Lung microvascular endothelial cell (primary cell): ENCODE measurements at places on chromosomes 1 and 21.

DNA sequence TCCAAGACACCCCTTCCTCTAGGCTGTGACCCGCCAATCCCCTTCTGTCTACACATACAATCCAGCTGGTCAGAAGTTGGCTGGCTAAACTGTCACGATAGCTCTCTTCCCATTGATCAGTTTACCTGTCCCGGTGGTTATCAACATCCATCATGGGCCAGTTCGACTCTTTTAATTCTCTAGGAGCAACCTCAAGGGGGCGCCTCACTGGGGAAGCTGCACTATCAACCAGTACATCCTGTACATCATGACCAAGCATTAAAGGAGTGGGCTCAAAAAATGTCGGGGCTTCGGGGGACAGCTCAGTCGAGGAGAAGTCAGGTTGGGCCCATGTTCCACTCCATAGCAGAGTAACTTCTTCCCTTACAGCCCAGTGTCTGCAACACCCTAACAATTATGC is 53.2 kb upstream of the B3GALNT2 start:
- no peak for DNase-seq

- peak; percentile 55 for DNase-seq
These were observed 131.6 kb downstream of the LHX8 start for GRCh38 chr1:75265792-75266191.

DNA sequence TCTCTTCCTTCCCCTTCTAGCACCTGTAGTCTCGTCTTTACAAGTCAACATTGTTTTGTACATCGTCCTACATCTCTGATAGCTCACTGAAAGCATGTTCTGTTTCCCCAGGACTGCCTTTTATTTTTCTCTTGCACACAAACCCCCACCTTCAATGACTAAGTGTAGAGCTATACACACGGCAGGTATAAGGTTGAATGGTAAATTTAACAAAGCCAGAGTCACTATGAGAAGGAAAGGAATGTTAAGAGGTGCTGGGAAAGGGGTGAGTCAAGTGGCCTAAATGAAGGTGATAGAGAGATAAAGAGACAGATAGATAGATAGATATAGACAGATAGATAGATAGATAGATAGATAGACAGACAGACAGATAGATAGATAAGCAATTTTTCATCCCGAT is 134.3 kb upstream of the ATP1B1 start:
- DNase-seq: no peak

DNA sequence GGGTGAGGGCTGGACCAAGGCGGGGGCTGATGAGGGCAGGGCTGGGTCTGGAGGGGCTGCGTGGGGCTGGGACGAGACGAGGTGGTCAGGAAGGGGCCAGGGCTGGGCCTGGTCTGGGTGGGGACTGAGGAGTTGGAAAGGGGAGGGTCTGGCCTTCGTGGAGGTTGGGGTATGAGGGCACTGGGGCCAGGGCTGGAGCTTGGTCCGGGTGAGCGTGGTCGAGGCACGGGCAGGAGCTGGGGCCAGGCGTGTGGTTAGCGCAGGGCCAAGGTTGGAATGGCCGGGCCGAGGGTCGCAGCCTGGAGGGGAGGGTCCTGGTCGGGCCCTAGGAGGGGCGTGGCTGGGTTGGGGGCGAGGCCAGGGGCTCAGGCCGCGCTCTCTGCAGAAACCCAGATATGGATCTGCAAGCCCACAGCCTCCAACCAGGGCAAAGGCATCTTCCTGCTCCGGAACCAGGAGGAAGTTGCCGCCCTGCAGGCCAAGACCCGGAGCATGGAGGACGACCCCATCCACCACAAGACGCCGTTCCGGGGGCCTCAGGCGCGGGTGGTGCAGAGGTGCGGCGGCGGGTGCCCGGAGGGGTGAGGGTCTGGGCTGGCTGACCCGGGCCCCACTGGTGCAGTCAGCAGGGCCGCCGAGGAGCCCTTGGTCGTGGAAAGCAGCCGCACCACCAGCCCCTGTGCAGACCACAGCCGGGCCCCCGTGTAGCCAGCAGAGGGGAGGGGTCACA is 9.0 kb downstream of the TTLL10 start:
- no peak for DNase-seq

DNA sequence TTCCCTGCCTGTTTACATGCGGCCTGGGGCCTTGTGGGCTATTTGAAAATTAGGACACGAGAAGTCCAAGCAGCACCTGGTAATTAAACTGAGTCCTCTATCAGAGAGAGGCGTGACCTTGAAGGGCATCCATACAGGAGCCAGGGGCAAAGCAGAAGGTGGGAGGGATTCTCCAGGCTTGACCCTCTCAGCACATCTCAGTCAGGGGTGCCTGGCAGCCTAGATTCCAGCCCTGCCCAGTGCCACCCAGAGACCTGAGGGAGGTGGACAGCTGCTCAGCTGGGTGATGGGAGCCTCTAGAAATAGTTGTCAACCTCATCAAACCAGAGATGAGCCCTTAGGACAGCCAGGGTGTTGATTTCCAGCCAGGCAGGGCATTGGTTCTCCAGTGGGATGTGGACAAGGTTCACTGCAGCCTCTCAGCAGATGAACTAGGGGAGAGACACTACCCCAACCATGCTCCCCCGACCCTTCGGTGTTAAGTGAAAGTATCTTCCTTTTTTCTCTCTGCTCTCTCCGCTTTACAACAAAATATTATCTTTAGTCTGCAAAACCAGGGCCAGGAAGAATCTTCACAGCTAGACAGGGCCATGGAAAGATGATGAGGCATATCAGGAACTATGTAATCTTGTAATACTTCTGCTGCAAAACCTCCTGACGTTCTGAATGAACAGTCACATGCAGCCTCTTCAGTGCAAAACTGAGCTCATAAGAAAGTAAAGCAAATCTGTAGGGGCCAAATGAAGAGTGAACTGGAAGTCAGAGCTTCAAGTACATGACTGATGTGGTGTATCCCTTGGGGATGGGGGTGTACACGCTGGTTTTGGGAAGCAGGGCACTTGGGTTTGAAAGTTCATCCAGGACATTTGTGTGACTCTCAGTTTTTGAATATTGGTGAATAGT is 35.9 kb upstream of the ATP5PO start:
- no peak for DNase-seq

GRCh38 chr1:203379825-203380224 is 28.9 kb upstream of the FMOD start:
- no peak for DNase-seq

- peak; percentile 51 for DNase-seq
These were observed 664 bp downstream of the BACE2 start for GRCh38 chr21:41168391-41169257.

GRCh38 chr21:41152147-41152546 is 15.8 kb upstream of the BACE2 start:
- DNase-seq: peak; percentile 47

DNA sequence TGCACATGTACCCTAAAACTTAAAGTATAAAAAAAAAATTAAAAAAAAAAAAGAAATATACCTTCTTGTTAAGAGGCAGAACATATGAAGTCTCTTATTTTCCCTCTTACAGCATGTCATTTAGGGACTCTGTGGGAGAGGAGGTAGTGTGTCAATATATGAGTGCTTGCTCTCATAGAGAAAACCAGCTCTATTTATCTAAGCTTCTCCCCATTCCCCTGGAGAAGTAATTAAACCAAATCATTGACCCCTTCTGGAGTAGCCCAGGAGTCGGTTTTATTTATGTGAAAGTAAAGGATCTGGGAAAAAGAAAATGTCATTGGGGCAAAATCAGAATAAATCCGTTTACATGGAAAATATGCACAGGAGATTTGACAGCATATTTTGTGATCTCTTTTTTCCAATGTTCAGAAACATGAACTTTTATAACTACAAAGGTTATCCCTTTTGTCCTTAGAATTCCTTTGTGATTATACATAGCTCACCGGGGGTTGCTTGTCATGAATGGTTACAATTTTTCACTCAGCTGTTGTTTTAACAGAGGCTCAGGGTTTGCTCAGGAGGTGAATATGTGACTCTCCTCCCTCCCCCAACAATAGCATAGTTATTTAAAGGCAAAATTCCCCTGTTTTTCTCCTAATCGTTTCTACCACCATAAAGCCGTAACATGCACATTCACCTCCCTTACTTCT is 114.5 kb upstream of the C1orf21 start:
- DNase-seq: no peak

DNA sequence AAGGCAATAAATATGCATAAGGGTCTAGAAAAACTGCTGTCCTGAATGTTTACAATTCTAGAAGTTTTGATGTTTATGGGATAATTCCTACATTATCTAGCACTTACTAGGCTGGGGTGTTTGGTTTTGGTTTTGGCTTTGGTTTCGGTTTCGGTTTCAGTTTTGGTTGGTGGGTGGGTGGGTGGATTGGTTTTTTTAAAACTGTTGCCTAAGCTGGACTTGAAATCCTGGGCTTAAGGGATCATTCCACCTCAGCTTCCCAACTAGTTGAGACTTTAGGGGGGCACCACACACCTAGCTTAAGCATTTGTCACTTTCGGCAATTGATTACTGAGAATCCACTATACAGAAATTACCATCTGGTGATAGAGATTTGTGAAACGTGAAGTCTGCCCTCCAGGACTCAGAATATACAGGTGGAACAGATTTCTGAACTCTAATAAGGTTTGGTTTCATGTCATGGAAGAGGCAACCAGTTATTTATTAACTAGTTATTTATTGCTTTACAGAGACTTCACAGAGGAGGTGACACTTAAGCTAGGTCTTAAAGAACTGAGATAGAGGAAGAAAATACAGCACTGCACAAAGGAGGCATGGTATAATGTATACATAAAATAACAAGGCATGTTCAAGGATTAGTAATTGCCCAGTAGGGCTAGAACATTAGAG is 69.6 kb downstream of the PIK3R3 start:
- peak; percentile 60 for DNase-seq

DNA sequence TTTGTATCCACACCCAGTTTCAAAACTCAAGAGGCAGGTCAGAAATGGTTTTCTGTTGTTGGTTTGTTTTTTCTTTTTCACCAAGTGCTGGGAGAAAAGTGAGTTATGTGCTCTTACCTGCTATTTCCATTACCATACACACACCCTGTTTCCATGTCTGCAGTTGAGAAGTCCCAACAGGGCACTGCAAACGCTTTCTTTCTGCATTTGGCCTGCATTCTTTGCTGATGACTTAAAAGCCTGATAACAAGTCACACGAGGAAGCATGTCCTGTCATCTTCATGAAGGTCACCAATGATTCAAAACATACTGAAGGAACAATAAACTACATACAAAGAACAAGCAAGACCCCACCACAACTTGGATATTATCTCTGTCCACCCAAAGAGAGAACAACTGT is 24.8 kb upstream of the KCNE1 start:
- DNase-seq: no peak

- no peak for DNase-seq
These were observed 39.7 kb downstream of the AZIN2 start for GRCh38 chr1:33120436-33121231.

DNA sequence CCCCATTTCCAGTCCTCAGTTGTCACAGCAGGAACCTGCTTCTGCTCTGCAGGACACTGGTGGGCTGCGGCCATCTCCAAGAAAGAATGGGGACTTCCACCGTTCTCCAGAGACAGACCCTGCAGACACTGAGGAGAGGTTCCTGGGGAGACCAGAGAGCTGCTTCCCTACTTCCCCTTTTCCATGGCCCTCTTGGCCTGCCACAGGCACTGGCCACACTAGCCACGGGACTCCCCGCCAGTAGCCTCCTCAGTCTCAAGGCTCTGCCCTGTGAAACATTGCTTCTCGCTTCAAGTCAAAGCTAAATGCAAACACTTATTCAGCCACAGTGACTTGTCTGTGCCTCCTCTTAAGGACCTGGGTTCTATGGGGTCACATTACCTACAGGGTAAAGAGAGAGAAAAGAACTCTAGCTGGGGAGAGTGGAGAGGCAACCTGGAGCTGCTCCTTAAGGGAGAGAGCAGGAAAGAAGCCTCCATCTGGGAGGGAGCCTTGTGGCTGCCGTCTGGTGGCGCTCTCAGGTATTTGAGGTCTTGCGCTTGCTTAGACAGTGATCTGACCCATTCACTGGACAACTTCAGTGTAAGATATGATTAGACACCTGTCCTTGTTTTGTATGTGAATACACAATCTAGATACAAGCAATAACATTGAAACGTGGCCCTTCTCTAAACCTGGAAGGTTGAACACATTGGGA is 5.4 kb upstream of the SLAMF8 start:
- no peak for DNase-seq

- DNase-seq: no peak
These were observed 42.2 kb upstream of the TNFSF4 start for GRCh38 chr1:173249349-173249748.

DNA sequence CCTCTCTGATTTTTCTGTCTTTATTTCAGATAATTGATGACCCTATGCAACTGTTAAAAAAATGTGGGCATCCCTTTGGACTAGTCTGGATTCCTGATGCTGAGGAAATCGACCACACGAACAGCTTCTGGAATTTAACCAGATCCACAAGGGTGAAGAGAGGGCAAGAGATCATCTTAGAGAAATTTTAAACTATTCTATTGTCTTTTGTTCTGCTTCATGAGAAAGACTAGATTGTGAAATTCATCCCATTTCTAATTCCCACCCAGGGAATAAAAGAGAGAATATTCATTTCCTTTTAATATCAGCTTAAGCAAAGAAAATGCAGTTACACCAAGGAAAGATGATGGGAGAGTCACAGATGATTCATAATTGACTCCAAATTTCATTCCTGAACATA is 71.8 kb downstream of the DUSP10 start:
- DNase-seq: no peak

- no peak for DNase-seq
These were observed 26.2 kb downstream of the PGBD5 start for GRCh38 chr1:230400007-230400344.
